Thymus (tissue), 14 donors: ENCODE measurements at places on chromosomes 6 and 20. TPM values are rescaled to one million over a fixed set of nuclear protein-coding genes. Genes with fewer than 3 reads are reported as not detected.

The DACT2 gene
- 2.5 TPM for polyA plus RNA-seq

The CYP39A1 gene
- polyA plus RNA-seq, result 1.2 TPM

The GPR31 gene
- 0.14 TPM for polyA plus RNA-seq

The LRP11 gene
- polyA plus RNA-seq, result 10.3 TPM

The PLAGL1 gene
- 9.8 TPM for polyA plus RNA-seq

The ATP5F1E gene
- 82.1 TPM for polyA plus RNA-seq

The TBXT gene
- 0.02 TPM for polyA plus RNA-seq

The PIM1 gene
- 31.7 TPM for polyA plus RNA-seq

The PRPF6 gene
- polyA plus RNA-seq, result 56.1 TPM

The GJE1 gene
- polyA plus RNA-seq, result not detected

The OR2H2 gene
- polyA plus RNA-seq, result under 0.01 TPM

The C20orf204 gene
- polyA plus RNA-seq, result 8.2 TPM

The CLIC5 gene
- 2.1 TPM for polyA plus RNA-seq

The PPP1R3G gene
- polyA plus RNA-seq, result 0.75 TPM

The PDE7B gene
- polyA plus RNA-seq, result 5.8 TPM

The CFAP61 gene
- polyA plus RNA-seq, result 0.23 TPM

The SRSF3 gene
- polyA plus RNA-seq, result 299 TPM

The COX4I2 gene
- 5.4 TPM for polyA plus RNA-seq

The SLC12A5 gene
- polyA plus RNA-seq, result 4.0 TPM

The GSTA2 gene
- polyA plus RNA-seq, result 0.68 TPM

The KIFC1 gene
- polyA plus RNA-seq, result 5.5 TPM

The PRSS35 gene
- 0.68 TPM for polyA plus RNA-seq

The PTGIS gene
- polyA plus RNA-seq, result 3.3 TPM

The SYTL3 gene
- polyA plus RNA-seq, result 109 TPM

The MAN1A1 gene
- polyA plus RNA-seq, result 23.6 TPM

The SNAI1 gene
- polyA plus RNA-seq, result 5.5 TPM

The MCCD1 gene
- not detected for polyA plus RNA-seq

The ZSCAN23 gene
- 0.30 TPM for polyA plus RNA-seq

The CNBD2 gene
- 28.6 TPM for polyA plus RNA-seq

The KCNK17 gene
- 0.80 TPM for polyA plus RNA-seq

The ACSS1 gene
- 27.8 TPM for polyA plus RNA-seq

The LY6G5C gene
- 9.1 TPM for polyA plus RNA-seq

The LY6G6F gene
- polyA plus RNA-seq, result not detected

The SRMS gene
- polyA plus RNA-seq, result 0.05 TPM

The PCSK2 gene
- polyA plus RNA-seq, result 0.18 TPM

The IL20RA gene
- 3.4 TPM for polyA plus RNA-seq

The BANF2 gene
- 0.25 TPM for polyA plus RNA-seq

The SYNDIG1 gene
- 0.41 TPM for polyA plus RNA-seq

The MAP3K4 gene
- 26.7 TPM for polyA plus RNA-seq

The FAM209B gene
- polyA plus RNA-seq, result 3.3 TPM

The PACSIN1 gene
- 1.2 TPM for polyA plus RNA-seq

The NDRG3 gene
- polyA plus RNA-seq, result 18.9 TPM

The LCA5 gene
- 1.7 TPM for polyA plus RNA-seq

The ZSCAN16 gene
- 15.4 TPM for polyA plus RNA-seq

The C6orf141 gene
- 5.1 TPM for polyA plus RNA-seq

The SLC22A2 gene
- polyA plus RNA-seq, result 0.39 TPM

The CASS4 gene
- 3.7 TPM for polyA plus RNA-seq

The RPS10 gene
- 2,778 TPM for polyA plus RNA-seq

The SLC32A1 gene
- 0.11 TPM for polyA plus RNA-seq

The RIMS1 gene
- 0.09 TPM for polyA plus RNA-seq

The ATAT1 gene
- 7.5 TPM for polyA plus RNA-seq

The EYS gene
- 0.05 TPM for polyA plus RNA-seq

The RPP40 gene
- 9.3 TPM for polyA plus RNA-seq
